NCI-H1417 treated with DMSO at 0.1 percent for 48 hours (cell line): ENCODE measurements at places on chromosomes 3 and 15.

GRCh38 chr3:194089357-194090177, 46.4 kb upstream of the HES1 start:
- no peak for DNase-seq

DNA sequence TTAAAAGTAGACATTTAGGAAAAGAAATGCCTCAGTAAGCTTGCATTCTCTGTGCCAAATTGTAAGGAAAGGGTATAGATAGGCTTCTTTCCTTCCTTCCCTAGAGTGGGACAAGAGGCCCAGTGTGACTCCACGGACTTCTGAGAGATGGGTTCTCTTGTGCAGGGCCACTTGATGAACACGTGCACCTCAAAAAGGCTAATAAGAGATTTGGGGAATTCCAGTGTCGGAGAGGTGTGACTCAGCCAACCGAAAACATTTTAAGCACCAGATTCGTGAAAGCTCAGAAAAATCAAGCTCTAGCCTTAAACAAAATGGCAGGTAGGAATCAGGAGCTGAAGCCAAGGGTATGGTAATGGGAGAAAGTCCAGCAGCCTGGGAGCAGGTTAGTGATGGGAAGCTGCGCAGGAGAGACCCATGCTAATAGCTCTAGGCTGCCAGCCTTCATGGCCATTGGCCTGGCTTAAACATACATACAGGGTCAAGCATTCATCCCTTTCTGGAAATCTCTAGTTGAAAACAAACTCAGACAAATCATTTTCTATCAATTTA, 56.2 kb downstream of the SV2B start:
- DNase-seq = no peak

GRCh38 chr3:113747283-113748046, 630 bp downstream of the ATP6V1A start:
- DNase-seq = no peak

DNA sequence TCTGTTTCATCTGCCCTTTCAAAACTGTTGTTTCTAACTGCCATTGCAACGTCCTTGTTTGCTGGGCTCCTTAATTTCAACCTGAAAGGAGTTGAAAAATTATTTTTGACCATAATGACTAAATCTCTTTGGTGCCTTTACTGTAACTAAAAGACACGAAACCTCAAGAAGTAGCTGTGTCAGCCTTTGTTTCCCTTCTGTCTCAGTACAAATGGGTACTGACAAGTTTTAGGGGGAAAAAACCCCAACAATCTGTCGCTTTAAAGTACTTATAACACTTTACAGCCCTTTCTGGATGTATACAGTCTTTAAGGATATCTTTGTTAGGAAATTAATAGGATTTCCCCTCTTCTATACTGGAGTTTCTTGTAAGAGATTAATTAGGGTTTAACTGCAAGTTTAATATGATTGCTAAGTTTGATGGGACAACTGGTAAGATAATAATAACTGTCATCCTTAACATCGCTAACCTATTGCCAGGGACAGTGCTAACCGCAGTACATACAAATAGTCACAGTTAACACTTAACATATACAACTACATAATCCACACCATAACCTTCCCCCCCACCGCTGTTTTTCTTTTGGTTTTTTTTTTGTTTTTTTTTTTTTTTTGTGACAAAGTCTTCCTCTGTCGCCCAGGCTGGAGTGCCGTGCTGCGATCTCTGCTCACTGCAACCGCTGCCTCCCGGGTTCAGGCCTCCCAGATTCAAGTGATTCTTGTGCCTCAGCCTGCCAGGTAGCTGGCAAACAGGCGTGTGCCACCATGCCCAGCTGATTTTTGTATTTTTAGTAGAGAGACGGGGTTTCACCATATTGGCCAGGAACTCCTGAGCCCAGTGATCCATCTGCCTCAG, 1.7 kb downstream of the GXYLT2 start:
- no peak for DNase-seq

- DNase-seq = no peak
These were observed 1.3 kb upstream of the IL12A start for GRCh38 chr3:159987291-159987711.

GRCh38 chr3:43296565-43296964, 10.2 kb downstream of the SNRK start:
- DNase-seq = no peak

GRCh38 chr3:57738391-57738790, 17.7 kb upstream of the SLMAP start:
- no peak for DNase-seq

- no peak for DNase-seq
These were observed 49.1 kb downstream of the HCN4 start for GRCh38 chr15:73319460-73320245.

DNA sequence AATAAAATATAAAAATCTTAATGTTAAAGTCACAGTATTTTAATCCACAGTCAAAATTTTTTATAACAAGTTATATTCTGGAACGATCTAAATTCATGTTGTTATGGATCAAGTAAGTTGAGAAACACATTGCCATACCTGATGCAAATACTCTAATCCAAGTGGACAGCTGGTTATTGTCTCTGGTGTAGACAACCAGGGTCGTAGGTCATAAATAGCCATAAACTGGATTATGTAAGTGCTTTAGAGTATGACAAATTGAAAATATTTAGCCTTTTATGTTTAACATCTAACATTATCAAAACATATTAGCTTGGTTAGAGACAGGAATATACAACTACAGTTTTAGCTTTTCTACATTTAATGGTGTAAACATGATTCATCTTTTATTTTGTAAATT, 53.0 kb downstream of the PLSCR2 start:
- DNase-seq = no peak
